Omental fat pad (tissue), 4 donors: ENCODE measurements at places on chromosomes 5 and 9. TPM values are rescaled to one million over a fixed set of nuclear protein-coding genes. Genes with fewer than 3 reads are reported as not detected.

DNA sequence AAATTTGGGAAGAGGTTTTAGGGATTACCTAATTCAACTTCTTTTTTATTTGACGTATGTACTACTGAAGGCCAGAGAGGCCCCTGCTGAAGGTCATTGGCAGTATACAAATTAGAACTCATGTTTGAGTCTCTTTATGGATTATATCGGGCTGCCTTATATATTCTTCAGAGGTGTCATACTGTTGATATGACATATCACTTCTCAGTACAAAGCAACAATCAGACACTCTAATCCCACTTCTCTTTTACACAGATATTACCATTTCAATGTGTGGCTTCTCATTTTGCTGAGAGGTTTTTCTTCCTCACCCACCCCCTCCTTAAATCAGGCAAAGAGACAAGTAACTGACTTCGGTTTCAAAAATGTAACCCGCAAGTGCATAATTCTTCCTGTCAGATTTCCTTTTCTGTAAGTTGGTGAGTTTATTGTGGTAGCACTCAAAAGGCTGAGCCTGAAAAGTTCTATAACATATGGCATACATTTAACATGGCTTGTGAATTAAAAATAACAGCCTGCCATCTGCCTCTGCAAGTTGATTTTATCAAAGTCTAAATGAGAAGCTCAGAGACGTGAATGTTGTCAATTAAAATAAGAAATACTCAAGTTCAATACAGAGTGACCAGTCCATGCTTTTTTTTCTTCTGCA lies 163.6 kb upstream of the RORB start:
- no peak for DNase-seq

- no peak for DNase-seq
These were observed 459.9 kb upstream of the ZNF462 start for GRCh38 chr9:106403081-106403480.

DNA sequence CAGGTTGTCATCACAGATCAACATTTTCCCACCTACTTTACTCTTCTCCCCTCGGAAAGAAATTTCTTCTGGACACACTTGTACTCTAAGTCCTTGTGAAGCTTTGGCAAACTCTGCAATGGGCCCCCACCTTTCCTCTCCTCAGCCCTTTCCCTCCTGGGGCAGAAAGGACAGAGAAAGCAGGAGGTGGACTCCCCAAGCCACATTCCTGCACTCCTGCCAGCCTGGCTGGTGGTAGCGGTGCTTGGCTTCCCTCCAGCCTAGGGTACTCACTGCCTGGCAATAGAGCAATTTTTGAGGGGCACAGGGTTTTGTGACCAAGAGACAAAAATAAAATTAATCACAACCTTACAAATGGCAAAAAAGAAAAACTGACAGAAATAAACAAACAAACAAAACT lies 451.4 kb downstream of the ZSWIM6 start:
- DNase-seq = no peak

GRCh38 chr9:110008663-110009062 lies 199.3 kb downstream of the C9orf152 start:
- DNase-seq = no peak

DNA sequence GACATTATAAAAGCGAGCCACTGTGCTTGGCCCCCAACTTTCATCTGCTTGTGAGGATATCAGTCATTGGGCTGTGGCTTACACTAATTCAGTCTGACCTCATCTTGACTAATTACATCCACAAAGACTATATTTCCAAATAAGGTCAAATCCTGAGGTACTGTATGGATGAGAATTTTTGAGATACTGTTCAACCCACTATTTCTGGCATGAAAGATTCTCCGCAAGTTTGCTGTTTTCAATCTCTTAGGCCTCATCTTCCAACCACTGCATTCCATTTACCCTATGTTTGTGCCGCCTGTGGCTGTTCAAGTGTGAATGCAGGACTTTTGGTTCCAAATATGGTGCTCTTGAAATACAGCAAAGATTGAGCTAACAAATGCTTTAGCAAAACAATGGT lies 400.9 kb upstream of the SGCD start:
- no peak for DNase-seq

DNA sequence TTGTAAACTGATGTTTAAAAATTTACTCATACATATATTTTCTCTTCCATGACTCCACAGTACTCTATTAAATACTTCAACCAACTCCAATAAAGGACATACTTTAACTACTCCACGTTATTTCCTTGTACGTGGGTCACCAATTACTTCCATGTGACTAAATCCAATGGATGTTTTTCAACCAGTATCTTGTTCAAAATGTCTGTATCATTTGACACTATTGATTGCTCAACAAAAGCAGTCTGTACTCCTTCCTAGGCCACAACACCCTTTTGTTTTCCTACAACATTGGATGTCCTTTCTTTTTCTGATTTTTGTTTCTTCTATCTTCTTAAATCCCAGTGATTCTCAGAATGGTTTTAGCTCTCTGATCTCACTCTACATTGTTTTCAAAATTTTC lies 943.7 kb downstream of the EFNA5 start:
- no peak for DNase-seq

DNA sequence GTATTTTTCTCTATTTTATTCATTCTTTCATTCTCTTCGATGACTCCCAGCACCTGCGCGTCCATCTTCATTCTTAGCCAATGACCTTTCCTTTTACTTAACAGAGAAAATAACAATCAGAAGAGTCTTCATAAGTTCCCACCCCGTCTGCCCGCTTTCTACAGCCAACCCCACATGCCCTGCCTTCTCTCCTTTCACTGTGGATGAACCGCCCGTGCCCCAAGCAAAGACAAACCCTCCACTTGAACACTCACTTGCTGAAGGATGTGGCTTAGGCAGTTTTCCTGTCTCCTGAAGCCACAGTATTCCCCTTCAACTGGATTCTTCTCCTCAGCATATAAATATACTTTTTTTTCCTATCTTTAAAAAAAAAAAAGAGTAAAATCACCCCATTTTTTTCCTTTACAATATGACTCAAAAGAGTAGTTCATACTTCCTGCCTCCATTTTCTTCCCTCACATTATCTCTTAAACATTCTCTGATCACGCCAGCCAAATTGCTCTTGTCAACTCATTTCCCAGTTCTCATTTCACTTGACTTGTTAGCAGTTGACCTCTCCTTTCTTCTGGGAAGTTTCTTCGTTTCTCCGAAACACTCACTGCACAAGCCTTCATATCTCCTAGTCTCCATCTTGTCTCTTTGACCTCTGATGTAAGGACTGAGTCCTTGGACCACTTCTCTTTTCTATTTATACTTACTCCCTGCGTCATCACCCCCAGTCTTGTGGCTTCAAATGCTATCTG lies 11.1 kb downstream of the NIPSNAP3B start:
- DNase-seq = no peak

GRCh38 chr5:53019320-53019719 lies 30.2 kb downstream of the ITGA2 start:
- DNase-seq = no peak

DNA sequence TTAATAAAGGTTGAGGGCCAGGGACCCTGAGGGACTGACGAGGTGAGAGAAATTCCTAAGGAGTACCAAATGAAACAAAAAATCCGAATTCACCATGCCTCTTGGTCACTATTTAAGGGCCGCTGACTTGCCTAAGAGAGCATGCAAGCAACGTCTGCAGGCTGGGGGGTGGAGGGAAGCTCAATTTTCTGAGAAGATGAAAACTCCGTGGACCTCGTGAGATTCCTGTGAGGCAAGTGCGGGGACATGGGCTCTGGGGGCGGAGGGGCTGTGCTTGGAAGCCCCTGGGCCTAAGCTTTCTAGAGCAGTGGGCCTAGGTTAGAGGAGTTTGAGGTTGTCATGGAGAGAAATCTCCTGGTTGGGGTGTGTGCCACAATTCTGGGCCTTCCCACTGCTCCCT lies 27.5 kb downstream of the NTRK2 start:
- no peak for DNase-seq

- DNase-seq = no peak
These were observed 501.5 kb downstream of the SPATA31D1 start for GRCh38 chr9:82490019-82490499.

- DNase-seq = no peak
These were observed 68.1 kb downstream of the GDNF start for GRCh38 chr5:37771731-37772130.

- no peak for DNase-seq
These were observed 365.1 kb upstream of the RIOK2 start for GRCh38 chr5:97547999-97548738.

- DNase-seq = no peak
These were observed 51.4 kb downstream of the TRIP13 start for GRCh38 chr5:943918-944620.

- no peak for DNase-seq
These were observed 116.6 kb downstream of the SH3GL2 start for GRCh38 chr9:17695482-17695881.

GRCh38 chr5:135276151-135276550 lies 122.9 kb downstream of the MACROH2A1 start:
- no peak for DNase-seq

GRCh38 chr5:93926831-93927620 lies 185.6 kb upstream of the POU5F2 start:
- no peak for DNase-seq

GRCh38 chr9:28688172-28688571 lies 1114.9 kb upstream of the C9orf72 start:
- no peak for DNase-seq

- no peak for DNase-seq
These were observed 210.1 kb upstream of the MVB12B start for GRCh38 chr9:126116351-126117157.

DNA sequence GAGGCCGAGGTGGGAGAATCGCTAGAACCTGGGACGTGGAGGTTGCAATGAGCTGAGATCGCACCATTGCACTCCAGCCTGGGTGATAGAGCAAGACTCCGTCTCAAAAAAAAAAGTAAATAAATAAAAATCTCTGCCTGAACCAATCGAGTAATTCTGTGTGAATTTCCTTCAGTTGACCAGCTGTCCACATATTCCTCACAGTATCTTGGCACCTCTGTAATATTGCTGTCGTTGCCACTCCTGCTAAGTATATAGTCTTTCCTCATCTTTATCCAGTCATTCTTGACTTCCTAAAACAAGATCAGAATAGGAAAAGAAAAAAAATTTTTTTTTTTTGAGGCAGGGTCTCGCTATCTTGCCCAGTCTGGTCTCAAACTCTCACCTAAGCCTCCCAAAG lies 29.9 kb downstream of the KDM3B start:
- DNase-seq = no peak

DNA sequence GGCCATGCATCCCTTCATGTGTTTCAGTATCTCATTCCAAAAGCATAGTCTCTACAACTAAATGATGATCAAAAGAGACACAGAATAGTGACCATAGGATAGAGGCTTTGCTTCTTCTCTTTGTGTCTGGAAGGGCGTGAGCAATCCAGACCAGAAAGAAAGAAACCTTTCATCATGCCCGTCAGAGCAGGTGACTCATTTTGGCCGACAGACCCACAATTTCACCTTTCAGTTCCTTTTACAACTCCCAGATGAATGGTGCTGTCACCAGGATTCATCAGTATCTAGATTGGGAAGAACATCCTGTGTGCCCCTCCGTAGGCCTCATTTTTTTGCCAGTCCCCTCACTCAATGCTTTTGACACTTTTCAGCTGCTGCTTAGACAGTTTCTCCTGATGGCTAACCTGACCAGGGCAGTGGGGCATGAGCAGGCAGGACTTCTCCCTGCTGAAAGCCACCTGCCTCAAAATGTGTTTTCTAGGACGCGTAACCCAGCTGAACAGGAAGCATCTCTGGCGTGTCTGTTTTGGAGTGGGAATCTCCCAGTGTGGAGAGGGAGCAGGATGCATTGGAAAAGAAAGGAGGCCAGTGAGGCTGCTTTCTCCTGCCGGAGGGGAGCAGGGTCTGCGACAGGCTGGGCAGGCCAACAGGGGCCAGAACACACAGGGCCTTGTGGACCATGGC lies 21.2 kb downstream of the ABLIM3 start:
- DNase-seq = no peak

GRCh38 chr5:116479776-116480675 lies 94.6 kb downstream of the SEMA6A start:
- no peak for DNase-seq

GRCh38 chr5:147084702-147085101 lies 150.1 kb upstream of the STK32A start:
- no peak for DNase-seq

GRCh38 chr5:173472784-173473278 lies 143.6 kb downstream of the BOD1 start:
- no peak for DNase-seq

DNA sequence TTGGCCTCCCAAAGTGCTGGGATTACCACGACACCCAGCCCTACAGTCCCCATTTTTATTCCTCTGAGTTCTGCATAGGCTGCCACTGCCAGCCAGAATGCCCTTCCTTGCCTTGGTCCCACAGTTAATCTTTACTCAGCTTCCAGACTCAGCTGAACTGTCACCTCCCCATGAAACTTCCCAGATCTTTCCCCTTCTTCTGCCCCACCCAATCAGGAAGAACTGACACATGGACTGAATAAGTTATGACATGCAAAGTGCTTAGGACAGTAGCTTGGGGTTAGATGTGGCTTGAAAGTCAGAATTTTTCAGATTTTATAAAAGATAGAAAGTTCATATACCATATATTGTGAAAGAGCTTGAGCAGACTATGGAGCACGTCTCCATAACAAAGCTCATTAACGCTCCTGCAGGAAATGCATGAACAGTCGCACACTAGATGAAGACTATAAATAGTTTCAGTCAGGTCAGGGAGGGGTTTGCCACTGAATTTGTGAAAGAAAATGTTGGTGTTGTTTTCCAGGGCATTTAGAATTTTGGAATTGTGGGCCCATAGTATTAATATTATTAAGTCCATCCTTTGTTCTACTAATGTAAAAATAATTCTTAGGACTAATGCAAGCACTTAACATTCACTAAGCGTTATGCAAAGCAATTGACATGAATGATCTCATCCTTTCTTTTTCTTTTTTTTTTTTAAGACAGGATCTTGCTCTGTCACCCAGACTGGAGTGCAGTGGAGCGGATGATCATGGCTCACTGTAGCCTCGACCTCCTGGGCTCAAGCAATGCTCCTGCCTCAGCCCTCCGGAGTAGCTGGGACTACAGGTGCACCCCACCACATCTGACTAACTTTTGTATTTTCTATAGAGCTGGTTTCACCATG lies 36.1 kb upstream of the DENND1A start:
- no peak for DNase-seq

GRCh38 chr9:35085078-35085477 lies 5.3 kb upstream of the FANCG start:
- DNase-seq = no peak

DNA sequence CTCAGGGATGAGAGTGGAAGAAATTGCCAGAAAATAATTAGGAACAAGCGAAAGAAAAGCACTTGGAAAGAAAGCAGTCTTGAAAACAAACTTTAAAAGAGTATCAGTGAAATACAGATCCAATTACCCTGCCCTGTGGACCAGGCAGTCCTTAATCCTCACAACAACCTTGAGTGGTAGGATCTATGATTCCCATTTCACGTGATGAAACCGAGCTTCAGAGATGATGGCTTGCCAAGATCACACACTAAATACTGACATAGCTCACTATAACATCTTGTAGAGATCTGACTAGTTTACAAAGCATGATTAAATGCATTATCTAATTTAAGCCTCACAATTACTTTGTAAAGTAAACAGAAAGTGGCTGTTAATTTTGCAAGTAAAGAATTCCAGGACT lies 55.5 kb upstream of the ABCA1 start:
- DNase-seq = no peak

GRCh38 chr9:137349471-137350033 lies 47.5 kb upstream of the NRARP start:
- DNase-seq = no peak

The THBS4 gene
- total RNA-seq = 15.3 TPM

The PROB1 gene
- total RNA-seq = 1.4 TPM

The TEK gene
- 65.6 TPM for total RNA-seq

The BNIP1 gene
- 10.2 TPM for total RNA-seq

The GRXCR2 gene
- not detected for total RNA-seq

The HSPB3 gene
- not detected for total RNA-seq

The IRX1 gene
- total RNA-seq = 0.31 TPM
